Activated CD8-positive, alpha-beta memory T cell treated with anti-CD3 and anti-CD28 coated beads for 4 hours (primary cell): ENCODE measurements at places on chromosomes 1 and 21.

DNA sequence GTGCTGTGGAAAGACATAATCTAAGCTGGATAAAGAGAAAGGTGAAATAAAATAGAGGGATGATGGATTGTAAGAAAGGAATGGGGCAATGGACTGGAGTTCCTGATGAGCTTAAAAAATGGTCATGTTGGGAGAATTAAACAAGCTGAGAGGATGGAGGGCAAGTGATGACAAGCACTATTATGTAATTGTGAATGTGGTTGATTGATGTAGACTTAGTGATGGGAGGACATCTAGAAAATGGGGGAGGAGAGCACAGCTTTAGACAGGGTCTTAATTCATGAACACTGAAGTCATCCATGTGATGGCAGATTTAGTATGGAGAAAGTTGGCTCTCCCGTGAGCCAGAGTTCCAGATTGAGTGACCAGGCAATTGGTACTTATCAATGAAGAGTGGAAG lies 29.0 kb downstream of the DNAH14 start:
- DNase-seq: no peak

DNA sequence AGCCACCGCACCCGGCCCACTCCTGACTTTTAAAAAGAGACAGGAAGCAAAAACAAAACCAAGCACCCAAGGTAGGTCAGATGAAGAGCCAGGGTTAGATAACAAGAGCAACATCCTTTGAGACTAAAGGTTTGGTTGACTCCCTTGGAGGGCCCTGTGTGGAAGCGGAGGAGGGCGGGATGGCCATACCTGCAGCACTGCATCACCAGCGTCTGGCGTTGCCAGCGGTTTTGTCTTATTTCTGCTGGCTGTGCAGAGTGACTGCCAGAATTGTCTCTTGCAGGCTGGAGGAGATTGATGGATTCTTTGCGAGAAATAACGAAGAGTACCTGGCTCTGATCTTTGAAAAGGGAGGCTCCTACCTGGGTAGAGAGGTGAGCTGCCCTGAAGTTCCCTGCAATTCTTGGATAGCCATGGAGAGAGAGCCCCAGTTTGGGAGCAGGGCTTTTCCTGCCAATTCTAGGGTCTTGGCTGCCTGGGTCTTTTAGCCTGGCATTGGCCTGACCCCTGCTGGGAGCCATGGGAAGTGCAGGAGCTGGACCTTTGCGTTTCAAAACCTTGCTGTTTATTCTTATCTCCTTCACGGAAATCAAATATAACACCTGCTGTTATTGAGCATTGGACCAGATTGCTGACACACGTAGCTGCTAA lies 24.0 kb downstream of the QSOX1 start:
- DNase-seq: peak; percentile 28

- no peak for DNase-seq
Measured at GRCh38 chr21:42989816-42990650, 15.7 kb downstream of the PKNOX1 start.

GRCh38 chr1:42380586-42381279 lies at the start of gene RIMKLA:
RIMKLA (plus strand) TSS chr1:42380792; CDS start chr1:42380935, 143 bp downstream.
- no peak for DNase-seq

DNA sequence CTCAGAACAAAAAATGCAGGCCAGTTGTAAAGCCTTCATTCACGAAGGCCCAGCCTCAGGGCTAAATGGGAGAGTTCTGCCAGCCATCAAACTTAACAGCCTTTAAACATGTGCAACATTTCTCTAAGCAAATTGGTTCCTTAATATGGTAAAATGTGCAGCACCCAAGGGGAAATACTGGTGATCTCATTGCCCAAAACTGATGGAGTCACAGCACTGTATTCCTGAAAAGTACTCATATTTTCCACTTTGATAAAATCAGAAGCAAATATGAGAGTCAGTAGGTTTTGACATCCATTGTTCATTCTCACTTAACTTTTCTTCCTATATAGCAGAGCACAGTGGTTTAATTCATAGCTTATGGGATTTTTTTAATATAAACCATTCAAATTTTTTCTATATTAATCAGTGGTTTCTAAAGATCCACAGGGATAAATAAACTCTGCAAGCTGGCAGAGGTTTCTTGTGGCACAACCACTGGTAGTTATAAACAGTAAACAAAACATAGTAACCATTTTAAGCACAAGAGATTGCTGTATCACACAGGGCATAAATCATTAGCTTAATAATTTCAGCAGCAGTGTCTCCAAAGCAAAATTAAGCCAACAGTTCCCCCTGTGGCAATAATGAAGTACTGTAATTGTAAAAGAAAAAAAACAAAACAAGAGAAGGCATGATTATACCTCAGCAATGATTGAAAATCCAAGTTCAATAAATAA lies 106.9 kb upstream of the LYPLAL1 start:
- no peak for DNase-seq

DNA sequence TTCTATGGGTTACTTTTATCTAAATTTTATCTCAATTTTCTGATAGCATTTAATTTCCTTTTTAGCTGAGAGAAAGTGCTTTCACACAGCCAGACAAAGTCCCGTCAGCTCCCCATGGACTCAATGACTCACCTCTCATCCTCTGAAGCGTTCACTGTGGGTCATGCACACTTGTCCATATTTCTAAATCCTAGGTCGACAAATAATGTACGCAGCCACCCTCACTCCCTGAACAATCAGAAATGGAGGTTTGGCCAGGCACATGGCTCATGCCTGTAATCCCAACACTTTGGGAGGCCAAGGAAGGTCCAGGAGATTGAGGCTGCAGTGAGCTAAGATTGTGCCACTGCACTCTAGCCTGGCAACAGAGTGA lies 42.4 kb upstream of the COA6 start:
- no peak for DNase-seq

GRCh38 chr1:8263791-8264190 lies 54.1 kb upstream of the SLC45A1 start:
- DNase-seq: no peak

- DNase-seq: no peak
Measured at GRCh38 chr21:23809573-23809972, 1797.7 kb downstream of the MRPL39 start.

DNA sequence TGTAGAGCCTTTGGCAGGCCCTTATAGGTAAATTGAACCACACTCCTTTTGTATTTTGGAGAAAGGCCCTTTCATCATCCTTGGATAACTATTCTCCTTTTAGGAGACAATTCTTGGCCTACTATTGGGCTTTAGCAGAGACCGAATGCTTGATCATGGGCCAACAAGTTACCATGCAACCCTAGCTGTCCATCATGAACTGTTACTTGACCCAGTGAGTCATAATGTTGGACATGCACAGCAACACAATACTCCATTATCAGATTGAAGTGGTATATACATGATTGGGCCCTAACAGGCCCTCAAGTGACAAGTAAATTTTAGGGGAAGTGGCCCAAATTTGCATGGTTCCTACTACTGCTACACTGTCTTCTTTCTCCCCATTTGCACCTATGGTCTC lies 84.4 kb downstream of the CATSPERE start:
- no peak for DNase-seq
